ENCODE measurements at places on chromosomes 5 and 9.

- peak; percentile 20 for DNase-seq
Measured at GRCh38 chr5:140996060-140996459, 29.8 kb downstream of the PCDHAC2 start.

DNA sequence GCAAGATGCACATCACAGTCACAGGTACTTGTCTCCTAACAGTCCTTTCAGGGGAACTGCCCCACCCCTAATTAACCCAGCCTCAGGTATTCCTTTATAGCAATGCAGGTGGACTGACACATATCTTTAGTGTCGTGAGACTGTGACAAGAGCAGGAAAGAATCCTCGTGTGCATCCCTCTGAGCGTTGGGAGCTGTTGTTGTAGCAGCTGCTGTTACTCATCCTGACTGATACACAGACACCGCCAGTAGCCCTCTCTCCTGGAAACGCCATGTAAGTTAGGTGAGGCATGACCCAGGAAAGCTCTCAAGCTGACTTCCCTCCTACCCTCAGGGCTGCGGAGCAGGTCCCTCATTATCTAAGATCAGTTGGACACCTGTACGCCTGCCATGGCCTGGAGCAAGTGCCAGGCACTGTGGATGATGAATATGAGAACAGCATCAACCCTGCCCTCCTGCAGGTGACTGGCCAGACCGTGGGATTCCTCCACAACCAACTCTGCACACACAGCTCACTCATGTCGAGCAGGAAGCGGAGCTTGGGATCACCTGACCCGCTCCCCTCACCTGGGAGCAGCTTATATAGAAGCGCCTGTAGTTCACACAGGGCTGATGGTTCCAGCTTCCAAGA, 10.2 kb upstream of the LCN15 start:
- DNase-seq: no peak

DNA sequence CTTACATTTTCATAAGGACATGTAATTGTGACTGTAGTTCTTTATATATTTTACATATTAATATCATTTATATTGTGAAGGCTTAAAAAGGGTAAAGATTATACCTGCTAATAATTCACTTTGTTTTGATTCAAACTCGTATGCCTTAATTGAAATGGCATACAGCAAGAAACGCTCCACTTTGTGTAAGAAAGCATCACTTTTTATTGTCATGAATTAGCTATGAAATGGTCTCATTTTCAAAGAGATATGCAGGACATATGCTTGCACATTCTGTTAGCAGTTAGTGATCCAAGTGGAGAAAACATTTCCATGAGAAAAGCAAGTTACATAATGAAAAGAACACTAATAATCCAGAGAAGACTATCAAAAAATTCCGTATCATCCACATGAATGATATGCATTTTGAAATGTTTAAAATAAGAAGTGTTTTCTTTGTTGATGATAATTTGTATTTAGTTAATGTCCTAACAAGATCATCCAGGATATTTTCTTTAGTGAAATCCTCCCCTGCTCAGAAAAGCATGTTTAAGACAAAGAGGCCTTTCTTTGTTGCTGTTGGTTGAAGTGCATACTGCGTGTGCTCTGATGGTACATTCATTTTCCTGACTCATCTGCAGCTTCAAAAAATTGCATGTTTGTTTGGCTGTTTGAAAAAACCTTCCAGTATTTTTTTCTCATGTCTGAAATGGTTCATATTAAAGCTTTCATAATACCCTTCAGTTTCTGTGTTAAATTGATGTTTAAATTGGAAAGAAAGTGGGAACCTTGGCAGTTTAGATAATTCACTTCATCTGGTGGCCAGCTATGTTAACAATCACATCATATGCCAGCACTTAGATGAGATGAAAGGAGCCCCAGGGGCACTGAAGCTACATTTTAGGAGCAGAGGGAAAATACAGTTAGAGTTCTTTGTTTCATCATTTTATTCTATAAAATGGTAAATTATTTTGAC, 242.2 kb downstream of the CSNK1G3 start:
- peak; percentile 23 for DNase-seq

GRCh38 chr9:99029083-99029645, 75.7 kb upstream of the TGFBR1 start:
- DNase-seq: no peak

- peak; percentile 11 for DNase-seq
Measured at GRCh38 chr9:26856413-26857032, 36.1 kb downstream of the CAAP1 start.

- DNase-seq: no peak
Measured at GRCh38 chr9:4400731-4401130, 89.5 kb upstream of the SLC1A1 start.

- no peak for DNase-seq
Measured at GRCh38 chr9:119148855-119149254, 220.4 kb downstream of the BRINP1 start.

GRCh38 chr9:126261584-126262356, 64.9 kb upstream of the MVB12B start:
- no peak for DNase-seq

- no peak for DNase-seq
Measured at GRCh38 chr9:134600371-134600770, 41.2 kb upstream of the COL5A1 start.

DNA sequence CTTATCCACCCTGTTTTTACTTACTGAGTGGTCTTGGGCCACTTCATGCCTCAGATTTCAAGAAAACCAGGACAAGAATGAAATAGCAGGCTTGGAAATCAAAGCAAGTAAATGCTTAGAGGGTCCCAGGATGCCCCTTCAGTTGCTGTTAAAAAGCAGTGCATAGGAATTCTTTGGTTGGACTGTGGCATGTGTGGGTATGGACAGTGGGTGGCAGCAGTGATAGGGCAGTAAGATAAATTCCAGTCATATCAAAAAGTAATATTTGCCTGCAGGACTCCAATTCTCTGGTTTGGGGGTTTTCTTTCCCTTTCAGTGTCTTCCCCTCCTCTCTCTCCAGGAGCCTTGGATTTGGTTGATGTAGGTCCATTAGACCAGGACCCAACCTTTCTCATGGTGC, 306.7 kb upstream of the CLINT1 start:
- DNase-seq: no peak

- DNase-seq: no peak
Measured at GRCh38 chr9:114056527-114056926, 21.6 kb downstream of the AMBP start.

GRCh38 chr5:160366230-160366629, 4.2 kb downstream of the C1QTNF2 start:
- DNase-seq: no peak

- no peak for DNase-seq
Measured at GRCh38 chr5:149559706-149560105, 8.5 kb upstream of the CSNK1A1 start.

GRCh38 chr5:141680751-141681201, 1.3 kb downstream of the ARAP3 start:
- DNase-seq: no peak

DNA sequence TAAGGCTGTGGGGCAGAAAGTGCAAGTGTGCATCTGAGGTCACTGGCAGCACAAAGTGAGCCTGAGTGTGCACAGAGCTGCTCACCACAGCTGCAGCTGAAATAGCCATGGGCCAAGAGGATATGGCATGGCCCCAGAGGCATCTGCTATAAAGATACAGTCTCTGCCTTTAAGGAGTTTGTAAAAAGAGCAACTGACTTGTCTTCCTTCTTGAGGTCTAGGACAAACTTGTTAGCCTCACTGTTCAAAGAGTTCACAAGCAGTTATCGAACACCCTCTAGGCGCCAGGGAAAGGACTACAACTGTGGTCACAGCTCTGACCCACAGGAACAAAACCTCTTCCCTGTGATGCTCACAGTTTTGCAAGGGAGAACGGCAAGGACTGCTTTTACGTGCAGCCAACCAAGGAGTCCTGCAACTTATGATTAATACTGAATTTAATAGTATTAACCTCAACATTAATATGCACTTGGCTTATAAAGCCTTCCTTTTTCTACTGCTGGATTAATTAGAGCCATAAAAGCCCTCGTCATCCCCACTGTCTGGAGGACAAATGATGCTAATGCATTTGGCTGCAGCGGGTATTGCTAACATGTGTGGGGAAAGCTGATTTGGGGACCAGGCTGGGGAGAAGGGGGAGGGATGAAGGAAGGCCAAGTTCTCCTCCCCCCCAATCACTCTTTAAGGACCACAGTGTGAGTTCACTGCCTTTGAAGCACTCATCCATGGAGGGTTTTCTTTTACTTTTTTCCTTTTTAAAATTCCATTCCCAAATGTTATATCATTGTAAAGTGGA, 189.8 kb upstream of the TRIM32 start:
- DNase-seq: no peak

GRCh38 chr9:26606756-26607155, 285.8 kb downstream of the CAAP1 start:
- no peak for DNase-seq

DNA sequence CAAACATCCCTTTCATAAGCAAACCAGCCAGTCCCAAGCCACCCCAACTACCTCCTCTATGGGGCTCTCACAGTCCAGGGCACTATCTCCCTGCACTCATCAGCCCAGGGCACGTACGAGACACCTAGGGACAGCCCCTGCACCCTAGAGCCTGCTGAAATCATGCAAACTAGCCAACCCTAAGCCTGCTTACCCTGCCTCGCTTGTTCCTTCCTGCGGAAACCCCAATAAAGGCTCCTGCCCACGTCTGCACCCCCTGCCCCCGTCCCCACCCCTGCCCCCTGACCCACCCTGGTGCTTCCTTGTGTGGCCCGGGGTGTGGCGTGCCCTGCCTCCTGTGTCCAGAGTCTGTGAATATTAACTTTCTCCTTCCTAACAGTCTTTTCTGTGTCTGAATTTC, 135.9 kb downstream of the GADD45G start:
- DNase-seq: no peak

GRCh38 chr5:172644266-172644665, 3.2 kb downstream of the NEURL1B start:
- no peak for DNase-seq

- peak; percentile 28 for DNase-seq
Measured at GRCh38 chr9:87812375-87813118, 70.1 kb upstream of the SPATA31E1 start.

GRCh38 chr5:15717001-15717400, 217.0 kb downstream of the FBXL7 start:
- no peak for DNase-seq

- no peak for DNase-seq
Measured at GRCh38 chr5:159616952-159617351, 286.7 kb upstream of the IL12B start.

GRCh38 chr5:175892015-175892800, 20.8 kb downstream of the CPLX2 start:
- no peak for DNase-seq
